ENCODE measurements at places on chromosomes 11 and 22.

DNA sequence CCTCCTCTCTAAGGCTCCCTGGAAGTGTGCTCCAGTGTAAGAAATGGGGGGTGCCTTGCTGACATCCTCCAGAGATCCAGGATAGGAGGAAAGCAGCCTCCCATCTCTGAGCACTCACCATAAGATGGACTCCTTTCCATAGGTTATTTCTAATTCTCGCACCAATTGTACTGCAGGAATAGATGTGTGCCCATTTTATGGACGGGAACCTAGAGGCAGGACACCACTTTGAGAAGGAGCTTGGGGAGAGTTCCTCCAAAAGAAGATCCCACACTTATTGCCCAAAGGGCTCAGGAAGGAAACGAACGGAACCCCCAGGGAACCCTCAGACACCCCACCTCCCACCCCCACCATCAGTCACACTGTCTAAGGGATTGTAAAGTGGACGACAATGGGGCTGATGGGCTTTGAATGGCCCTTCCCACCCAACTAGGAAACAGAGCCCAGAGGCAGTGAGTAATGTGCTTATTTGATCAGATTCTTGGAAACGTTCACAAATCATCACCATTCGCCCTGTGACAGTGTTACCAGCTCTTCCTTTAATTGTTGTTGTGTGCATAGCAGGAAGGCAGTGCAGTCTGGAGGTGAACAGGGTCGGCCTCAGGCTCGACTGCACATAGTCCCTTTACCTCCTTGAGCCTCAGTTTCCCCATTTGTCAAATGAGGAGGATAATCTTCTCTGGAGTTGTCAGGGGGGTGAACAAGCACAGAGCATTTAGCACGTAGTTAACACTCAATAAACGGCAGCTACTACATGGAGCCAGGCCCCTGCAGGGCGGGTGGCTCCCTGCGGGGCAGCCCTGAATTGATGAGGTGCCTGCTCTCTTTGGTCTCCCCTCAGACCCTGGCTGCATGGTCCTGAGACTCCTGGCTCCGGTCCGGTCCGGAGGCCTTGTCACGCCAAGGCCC lies 8.4 kb upstream of the MN1 start:
- no peak for DNase-seq

DNA sequence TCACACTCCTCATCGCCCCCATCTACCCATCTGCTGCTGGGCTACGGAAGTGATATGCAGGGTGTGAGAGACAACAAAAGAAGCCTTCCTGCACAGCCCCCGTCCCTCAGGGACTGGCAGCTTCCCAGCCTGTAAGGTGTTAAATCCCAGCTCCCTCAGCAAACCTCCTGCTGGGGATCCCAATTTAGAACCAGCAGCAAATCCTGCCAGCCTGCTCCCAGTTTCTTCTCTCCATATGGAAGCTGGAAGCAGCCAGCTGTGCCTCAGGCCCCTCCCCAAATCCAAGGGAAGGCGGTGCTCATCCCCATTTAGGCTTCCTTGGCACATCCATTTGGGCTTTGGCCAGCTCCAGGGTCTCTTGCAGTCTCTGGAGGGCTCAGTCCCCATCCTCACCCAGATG lies 47.5 kb downstream of the PAMR1 start:
- DNase-seq = no peak

- DNase-seq = no peak
Observed at GRCh38 chr11:6079463-6079862, 28.0 kb upstream of the OR56B4 start.

GRCh38 chr11:79287952-79288351 lies 152.9 kb downstream of the TENM4 start:
- DNase-seq = no peak

- no peak for DNase-seq
Observed at GRCh38 chr11:61757213-61757862, 4.9 kb downstream of the MYRF start.

DNA sequence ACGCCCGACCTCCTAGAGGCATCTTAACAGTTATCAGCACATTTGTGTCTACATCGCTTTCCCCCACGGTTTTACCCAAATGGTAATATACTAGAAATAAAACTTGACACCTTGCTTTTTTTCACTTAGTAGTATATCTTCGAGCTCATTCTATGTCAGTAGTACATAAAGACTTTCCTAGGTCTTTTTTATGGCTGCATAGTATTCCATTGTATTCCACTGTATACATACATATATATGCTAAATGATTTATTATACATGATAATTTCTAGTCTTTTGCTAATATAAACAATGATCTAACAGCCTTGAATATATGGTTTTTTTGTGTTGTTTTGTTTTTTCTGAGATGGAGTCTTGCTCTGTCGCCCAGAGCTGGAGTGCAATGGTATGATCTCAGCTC lies 34.8 kb upstream of the DLAT start:
- no peak for DNase-seq

DNA sequence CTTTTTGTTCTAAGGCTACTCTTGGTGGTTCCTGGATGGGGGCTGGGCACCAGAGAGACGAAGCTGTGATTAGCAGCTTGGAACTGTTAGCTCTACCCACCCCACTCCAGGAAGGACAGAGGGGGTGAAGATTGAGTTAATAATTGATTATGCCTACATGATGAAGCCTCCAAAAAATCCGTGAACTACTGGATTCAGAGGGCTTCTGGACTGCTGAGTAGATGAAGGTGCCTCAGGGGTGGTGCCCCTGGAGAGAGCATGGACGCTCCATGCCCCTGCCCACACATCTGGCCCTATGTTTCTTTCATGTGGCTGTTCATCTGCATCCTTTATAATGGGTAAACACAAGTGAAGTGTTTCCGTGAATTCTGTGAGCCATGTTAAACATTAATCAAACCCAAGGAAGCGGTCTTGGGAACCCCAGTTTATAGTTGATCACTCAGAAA lies 47.3 kb upstream of the CYP2D6 start:
- no peak for DNase-seq

DNA sequence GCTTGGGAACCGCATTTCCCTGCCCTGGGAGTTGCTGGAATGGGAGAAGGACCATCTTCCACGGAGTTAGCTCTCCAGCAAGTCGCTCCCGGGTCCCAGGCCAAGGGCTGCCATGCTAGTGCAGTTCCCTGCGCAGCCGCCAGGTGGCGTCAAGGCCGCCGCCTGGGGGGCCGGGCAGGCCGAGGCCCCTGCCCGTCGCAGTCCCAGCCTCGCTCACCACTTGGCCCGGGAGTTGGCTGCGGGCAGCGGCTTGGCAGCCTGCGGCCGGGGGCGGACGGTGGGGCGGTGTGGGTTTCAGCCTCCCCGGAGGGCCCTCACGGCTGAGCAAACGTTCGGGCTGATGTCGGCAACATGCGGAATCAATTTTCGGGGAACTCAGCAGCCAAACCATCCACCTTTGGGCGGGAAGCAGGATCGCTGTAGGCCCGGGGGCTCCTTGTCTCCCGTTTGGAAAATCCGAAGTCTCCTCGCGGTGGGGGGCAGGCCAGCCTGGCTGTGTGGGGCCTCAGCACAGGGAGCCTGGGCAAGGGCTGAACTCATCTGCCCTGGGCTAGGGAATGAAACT lies 415.1 kb downstream of the SOX6 start:
- peak; percentile 92 for DNase-seq

DNA sequence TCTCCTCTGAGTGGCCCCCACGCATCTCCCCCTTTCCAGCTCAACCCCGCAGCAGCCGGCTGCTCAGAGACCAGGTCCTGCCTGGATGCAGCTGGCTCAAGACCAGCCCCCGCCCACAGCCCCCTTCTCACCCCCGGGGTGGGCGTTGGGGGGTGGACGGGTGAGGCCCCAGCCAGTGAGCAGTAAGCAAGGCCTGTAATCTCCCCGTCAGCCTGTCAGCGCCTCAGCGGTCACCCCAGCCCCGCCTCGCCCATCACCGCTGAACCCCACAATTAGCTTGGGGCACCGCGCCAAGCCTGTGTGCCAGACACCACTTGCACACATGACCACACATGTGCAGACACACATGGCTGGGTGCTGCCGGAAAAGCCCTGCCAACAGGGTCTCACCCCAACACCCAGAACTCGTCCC lies 5.9 kb downstream of the PLXNB2 start:
- DNase-seq = no peak

- DNase-seq = no peak
Observed at GRCh38 chr22:43376765-43377547, 33.8 kb upstream of the SCUBE1 start.

GRCh38 chr11:83054001-83054400 lies 17.7 kb downstream of the RAB30 start:
- no peak for DNase-seq

DNA sequence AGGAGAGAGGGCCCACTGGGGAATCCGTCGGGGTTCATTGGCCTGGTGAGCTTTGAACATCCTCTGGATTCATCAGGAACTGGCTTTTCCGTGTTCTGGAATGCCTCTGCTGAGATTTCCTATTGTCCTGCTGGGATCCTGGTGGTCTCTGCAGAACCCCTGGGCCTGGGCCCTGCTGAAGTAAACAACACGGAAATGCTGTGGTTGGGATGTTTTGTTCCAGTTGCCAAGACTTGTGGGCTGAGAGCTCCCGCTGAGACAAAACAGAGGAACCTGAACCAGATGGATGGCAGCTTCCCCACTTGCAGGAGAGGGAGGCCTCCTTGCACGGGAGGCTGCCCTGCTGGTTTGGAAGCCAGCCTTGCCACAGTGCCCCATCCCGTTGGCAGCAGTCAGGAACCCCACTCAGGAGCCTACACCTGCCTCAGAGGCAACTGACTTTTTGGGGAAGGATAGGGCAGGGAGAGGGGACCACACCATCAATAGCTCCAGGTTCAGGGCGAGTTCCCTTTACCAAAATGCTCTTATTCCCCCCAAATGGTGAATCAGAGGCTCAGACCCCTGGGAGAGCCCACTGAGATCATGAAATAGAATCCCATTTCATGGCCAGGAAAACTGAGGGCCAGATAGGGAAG lies 60.7 kb downstream of the LRRC32 start:
- DNase-seq = peak; percentile 55

GRCh38 chr11:2653198-2653551 lies 46.6 kb downstream of the KCNQ1OT1 start:
- DNase-seq = no peak

DNA sequence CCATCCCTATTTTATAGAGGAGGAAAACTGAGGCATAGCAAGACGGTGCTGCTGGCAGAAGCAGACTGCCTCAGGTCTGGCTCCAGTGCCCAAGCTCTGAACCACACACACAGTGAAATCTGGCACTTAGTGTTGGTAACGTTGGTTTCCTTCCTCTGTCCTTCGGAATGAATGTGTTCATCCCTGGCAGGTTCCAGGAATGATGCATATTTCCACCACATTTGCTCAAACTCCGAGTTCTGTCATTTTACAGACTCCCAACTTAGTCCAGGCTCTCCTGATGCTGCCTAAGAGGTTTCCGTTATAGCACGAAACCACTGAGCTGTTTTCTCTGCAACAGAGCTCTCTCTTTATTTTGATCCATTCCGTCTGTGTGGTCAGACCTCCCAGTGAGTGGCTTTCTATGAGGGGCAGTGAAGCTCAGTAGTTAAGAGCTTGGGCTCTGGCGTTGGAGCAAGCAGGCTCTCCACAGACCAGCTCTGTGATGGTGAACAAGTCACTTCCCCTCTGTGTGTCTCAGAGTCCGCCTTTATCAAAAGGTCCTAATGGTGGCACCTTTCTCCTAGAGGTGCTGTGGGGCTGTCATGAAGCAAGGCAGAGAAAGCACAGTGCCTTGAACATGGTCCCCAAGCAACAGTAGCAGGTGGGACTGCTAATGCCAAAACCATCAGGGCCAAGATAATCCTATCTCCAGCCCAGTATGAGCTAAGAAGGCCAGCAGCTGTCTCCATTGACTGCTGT lies 200.3 kb downstream of the MYO18B start:
- DNase-seq = no peak

GRCh38 chr22:38866024-38866398 lies 6.0 kb downstream of the CBX6 start:
- DNase-seq = no peak

DNA sequence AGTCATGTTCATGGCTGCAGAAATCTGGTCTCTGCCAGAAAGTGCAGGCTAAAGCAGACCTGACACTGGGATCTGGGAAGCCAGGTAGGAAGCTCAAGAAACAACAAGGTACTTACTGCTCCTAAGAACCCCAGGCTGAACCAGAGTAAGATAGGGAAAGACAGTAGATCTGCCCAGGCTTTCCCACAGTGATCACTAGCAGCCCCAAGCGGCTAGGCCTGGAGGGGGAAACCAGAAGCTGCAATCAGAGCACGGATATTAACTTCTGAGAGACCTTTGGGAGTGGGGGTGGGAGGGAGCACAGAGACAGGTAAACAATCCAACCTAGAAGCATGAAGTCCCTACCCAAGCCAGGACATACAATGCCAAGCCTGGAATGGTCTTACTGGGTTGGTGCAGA lies 135.2 kb upstream of the C11orf58 start:
- DNase-seq = no peak

- DNase-seq = peak; percentile 71
Observed at GRCh38 chr22:36879775-36880174, 19.0 kb downstream of the NCF4 start.

DNA sequence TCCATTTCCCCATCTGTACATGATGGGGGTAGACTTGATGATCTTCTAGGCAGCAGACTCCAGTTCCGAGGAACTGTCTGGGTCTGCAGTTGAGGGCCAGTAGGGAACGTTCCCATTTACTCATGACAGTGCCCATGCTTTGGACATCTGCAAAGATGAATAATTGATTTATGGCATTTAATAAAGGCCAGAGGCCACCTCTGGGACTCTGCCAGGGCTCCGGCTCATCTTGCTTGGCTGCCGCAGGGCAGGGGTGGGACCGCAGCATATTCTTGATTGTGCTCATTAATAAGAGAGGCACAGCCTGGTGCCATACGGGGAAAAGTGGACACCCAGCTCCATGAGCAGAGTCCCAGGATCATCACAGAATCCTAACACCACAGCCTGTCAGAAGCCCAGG lies 28.1 kb upstream of the KLHL35 start:
- peak; percentile 33 for DNase-seq

- DNase-seq = peak; percentile 55
Observed at GRCh38 chr22:43008509-43008908, 6.4 kb downstream of the PACSIN2 start.

DNA sequence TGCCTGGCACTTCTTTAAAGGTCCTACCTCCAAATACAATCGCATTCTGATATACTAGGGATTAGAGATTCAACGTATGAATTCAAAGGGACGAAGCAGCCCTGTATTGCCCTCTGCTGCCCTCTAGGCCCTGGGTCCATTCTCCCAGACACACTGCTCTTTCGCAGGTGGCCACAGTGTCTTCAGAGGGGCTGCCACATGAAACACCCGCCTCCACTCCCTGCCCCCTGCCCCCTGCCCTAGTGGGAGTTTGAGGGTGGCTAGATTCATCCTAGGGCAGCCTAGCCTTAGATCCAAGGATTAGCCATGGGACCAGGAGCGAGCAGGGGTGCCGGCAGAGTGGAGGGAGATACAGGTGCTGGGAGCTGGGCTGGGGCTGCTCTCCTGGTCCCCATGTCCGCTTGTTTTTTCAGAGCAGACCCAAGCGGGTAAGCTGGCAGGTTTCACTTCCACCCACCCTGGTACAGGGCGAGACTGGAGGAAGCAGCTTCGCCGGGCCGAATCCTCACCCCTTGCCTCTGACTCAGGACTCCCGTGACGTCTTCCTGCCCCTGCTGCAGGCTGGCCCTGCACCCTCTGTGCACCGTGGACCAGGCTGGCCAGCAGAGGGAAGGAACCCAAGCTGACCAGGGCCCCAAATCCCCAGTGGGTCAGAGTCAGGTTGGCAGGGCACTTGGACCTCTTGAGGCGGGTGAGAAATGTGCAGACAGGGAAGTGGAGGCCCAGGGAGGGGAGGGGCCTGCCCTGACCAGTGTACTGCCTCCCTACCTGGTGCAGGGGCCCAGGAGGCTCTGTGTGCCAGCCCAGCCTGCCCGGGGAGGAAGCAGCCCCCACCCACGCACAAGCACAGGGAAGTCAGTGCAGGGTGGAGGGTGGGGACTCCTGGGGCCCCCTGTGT lies 28.4 kb upstream of the HMOX1 start:
- DNase-seq = peak; percentile 50

GRCh38 chr11:97856666-97857065 lies 1164.1 kb upstream of the CNTN5 start:
- no peak for DNase-seq
